NCI-H526 treated with DMSO at 0.1 percent for 48 hours (cell line): ENCODE measurements at places on chromosomes 4 and X.

GRCh38 chr4:73311428-73311827, 52.8 kb upstream of the ANKRD17 start:
- peak; percentile 15 for DNase-seq

- DNase-seq: no peak
Observed at GRCh38 chr4:105710012-105710600, 1.5 kb downstream of the GSTCD start.

DNA sequence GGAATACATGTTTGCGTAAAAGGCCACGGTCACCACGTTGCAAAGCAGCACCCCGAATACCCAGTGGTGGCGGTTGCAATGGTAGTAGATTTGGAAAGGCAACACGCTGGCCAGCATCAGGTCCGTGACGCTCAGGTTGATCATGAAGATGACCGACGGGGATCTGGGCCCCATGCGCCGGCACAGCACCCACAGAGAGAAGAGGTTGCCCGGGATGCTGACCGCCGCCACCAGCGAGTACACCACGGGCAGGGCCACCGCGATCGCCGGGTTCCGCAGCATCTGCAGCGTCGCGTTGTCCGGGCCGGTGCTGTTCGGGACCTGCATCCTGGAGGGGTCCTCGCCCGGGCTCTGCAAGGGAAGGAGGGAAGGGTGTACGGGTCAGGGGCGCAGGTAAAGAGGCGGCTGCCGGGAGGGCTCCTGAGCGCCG, 13.5 kb upstream of the ASMTL start:
- no peak for DNase-seq

- no peak for DNase-seq
Observed at GRCh38 chrX:115058276-115058675, 40.9 kb upstream of the IL13RA2 start.

DNA sequence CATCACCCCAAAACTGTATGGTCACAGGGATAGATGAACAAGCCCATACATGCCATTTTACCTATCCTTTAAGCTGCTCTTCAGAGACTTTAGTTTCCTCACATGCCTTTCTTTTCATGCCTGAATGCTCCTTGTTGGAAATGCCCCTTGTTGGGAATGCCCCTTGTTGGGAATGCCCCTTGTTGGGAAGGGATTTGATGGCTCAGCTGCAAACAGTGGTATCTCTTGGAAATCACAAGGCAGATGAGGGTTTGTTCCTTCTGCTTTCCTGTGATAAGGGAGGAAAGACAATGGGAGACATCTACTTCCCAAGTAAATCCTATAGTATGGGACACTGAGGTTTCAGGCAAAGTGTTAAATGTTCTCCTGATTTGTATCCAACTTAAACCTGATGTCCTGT, 11.5 kb downstream of the CXCL2 start:
- DNase-seq: no peak

DNA sequence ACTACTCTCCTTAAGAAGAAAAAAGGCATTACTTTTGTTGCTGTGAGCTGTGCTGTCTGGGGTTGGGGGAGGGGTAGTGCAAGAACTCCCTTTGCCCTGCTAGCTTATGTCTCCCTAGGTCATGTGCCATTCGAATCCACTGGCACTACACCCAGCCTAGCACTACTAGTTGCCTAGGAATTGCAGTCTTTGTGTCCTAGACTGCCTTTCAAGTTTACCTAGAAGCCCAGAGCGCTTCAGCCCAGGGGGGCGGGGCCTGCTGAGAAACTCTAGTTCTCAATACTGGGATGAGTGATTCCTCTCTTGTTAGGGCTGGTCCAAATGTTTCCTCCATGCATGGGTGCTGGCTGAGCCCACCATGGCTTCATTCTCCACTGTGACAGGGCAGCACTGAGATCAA, 1011.5 kb downstream of the PCDH19 start:
- no peak for DNase-seq

DNA sequence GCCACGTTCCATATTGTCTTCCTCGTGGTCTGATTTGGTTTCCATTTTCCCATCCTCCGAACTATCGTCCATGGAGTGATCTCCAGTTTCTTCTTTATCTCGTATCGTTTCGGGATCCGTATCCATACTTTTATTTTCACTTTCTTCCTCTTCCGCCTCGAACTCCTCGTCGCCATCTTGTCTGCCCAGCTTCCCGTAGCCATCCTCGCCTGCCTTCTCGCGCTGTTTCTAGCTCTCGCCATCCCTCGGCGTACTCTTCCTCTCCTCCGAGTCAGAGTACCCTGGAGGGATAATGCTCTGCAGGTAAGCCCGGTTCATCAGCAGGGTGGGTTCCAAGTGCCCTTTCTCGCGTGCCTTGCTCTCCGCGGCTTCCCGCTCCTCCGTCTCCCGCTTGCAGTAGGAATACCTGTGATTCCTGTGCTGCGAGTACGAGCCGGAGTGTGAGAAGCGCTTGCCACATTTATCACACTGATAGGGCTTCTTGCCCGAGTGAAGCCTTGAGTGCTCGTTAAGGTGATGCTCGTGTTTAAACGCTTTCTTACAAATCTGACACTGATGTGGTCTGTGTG, 134.5 kb upstream of the TAPT1 start:
- DNase-seq: no peak

- DNase-seq: no peak
Observed at GRCh38 chr4:41069257-41069656, 145.1 kb downstream of the APBB2 start.

DNA sequence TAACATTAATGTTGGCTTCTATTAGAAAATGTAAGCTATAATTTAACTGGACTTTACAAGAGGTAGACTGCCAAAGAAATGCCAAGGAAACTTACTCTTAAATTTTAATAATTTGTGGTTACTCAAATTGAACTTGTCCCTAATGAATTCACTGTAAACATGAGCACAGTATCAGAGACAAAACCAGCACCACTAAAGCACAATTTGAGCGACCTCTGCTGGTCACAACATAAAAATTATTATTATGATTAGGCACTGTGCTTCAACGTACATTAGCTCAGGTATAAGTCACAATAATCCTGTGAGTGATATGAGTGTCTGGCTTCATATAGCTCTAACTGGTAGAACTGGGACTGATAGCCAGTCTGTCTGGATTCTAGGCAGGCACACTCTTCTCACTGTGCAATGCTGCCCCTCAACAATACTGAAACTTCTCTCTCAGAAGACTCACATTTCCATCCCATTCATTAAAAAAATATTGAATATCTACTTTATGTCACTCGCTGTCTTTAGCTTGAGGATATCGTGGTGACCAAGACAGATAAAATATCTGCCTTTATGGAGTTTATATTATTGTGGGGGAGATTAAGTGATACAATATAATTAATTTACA, 8.0 kb downstream of the NUDT6 start:
- DNase-seq: peak; percentile 37

DNA sequence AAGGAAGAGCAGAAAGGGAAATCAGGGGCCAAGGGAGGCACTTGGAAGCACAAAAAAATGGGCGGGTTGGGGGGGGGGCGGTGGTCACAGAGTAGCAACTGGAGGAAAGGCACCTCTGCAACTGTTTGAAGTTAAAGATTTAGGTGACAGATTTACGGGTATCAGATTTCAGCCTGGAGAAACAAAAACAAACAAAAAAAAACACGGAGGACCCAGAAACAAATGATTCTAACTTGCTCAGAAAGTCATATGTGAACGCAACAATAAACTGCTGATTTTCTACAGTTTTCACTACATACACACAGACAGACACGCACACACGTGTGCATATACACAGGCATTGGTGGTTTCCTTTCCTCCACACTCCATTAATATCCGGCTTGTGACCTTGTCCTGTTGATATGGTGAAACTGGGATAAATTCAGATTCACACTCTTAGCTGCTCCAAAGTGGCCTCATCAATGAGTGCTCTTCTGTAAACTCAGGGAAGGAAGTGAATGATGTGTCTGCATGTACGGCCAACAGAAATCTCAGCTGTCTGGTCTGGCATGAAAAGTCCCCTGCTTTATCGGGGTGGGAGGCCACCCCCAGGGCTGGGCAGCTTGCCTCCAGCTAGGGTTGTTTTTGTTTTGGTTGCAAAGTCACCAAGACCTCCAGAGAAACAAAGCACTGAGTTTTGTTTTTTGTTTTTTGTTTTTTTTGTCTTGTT, 54.3 kb downstream of the CHST7 start:
- DNase-seq: no peak

DNA sequence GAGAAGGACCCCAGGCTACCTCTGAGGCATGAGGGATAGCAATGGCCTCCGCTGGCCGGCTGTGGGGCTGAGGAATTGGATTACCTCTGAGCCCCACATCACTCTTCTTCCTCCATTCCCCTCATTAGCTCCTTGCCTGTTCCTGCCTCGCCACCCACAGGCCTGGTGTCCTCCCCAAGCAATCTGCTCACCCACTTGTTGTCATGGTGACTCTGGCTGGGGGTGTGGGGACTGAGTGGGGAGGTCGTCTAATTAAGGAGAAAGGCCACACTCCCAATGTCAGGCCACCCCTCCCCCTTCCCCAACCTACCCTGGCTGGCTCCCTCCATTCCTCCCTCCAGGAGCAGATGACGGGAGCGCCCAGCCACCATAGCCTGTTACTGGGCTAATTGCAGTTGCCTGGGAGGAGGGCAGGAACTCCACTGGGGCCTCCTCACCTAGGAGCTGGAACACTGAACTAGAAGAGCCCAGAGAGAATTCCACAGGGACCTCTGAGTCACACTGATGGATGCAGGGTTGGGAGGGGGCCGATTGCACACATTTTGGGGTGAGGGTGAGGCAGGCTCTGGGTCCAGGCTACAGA, 20.7 kb downstream of the NALF2 start:
- no peak for DNase-seq

- no peak for DNase-seq
Observed at GRCh38 chrX:30349946-30350345, 40.8 kb upstream of the NR0B1 start.

- no peak for DNase-seq
Observed at GRCh38 chr4:83489711-83490326, 4.9 kb upstream of the ABRAXAS1 start.

GRCh38 chrX:65493431-65493830, 41.2 kb downstream of the LAS1L start:
- no peak for DNase-seq

GRCh38 chrX:63818156-63818555, 33.1 kb upstream of the ARHGEF9 start:
- no peak for DNase-seq

GRCh38 chr4:155799794-155800123, 40.9 kb downstream of the GUCY1B1 start:
- no peak for DNase-seq

DNA sequence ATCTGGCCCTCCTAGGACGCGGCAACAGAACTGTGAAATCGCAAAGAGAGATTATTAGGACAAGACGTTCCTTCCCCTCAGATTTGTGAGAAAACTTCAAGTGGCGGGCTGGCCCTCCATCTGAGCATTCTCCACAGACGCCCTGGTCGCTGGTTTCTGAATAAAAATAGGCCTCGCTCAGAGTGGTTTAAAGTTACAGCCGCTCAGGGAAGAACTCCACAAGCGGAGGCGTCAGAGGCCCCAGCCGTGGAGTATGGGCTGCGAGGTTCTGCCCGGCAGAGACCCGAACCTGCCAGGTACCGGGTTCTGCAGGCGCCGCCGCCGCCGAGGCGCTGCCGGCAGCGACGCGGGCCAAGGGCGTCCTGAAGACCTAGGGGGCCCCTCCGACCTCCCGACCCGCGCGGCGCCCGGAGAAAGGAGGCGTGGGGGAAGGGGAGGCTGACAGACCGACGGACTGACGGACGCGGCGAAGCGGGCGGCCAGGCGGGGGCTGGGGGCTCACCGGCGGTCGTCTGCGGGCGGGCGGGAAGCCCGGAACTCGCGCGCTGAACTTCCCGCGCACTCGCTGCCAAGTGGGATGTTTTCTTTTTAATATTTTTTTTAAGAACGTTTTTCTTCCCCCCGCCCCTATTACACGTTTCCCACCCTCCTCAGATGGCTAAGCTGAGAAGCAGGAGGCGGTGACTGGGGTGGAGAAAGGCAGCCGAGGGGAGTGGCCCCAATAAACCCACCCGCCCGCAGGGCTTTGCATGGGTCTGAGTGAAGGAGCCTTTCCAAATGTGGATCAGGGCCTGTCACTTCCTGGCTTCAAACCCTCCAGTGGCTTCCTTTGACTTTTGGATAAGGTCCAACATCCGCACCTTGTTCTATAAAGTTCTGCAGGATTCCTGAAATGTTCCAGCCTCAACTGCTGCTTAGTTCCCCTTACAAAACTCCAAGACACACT, at the start of gene PABPC4L:
Gene PABPC4L (minus strand): TSS at position 574 of the 946 bp plus-strand sequence. CDS start 770 bp downstream, outside the sequence.
- DNase-seq: peak; percentile 7

DNA sequence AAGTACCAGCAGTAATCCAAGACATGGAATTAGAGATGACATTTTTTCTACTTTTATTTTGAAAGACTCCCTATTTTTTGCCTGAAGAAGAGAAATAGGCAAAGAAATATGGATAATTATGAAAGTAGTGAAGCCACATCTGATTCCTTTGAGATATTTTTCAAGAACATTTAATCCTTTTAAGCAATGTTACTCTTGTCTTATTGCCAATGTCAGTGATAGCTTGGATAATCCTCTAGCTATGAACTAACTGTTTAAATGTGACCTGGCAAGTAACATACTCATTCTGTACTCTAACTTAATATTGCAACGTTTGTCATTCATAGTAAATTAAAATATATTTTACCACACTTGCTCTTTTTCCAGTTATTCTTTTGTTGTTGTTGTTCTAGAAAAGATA, 181.3 kb downstream of the VEGFC start:
- no peak for DNase-seq

GRCh38 chr4:56128213-56128612, 179.5 kb downstream of the CEP135 start:
- no peak for DNase-seq

DNA sequence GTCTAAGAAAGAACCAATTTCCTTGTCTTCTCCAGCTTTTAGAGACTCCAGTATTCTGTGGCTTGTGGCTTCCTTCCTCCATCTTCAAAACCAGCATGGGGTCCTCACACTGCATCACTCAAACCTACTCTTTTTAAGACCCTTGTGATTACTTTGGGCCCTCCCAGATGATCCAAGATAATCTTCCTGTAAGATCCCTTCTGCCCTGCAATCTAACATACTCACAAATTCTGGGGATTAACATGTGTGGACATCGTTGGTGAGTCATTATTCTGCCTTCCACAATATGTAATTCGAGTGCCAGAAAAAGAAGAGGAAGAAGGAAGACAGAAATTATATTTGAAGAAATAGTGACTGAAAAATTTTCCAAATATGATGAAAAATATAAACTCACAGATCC, 47.9 kb downstream of the BEND4 start:
- no peak for DNase-seq

GRCh38 chr4:15692602-15693001, 10.3 kb upstream of the BST1 start:
- DNase-seq: no peak

- no peak for DNase-seq
Observed at GRCh38 chr4:111997785-111998184, 147.5 kb upstream of the FAM241A start.

- no peak for DNase-seq
Observed at GRCh38 chr4:176964116-176964691, 171.5 kb upstream of the VEGFC start.

DNA sequence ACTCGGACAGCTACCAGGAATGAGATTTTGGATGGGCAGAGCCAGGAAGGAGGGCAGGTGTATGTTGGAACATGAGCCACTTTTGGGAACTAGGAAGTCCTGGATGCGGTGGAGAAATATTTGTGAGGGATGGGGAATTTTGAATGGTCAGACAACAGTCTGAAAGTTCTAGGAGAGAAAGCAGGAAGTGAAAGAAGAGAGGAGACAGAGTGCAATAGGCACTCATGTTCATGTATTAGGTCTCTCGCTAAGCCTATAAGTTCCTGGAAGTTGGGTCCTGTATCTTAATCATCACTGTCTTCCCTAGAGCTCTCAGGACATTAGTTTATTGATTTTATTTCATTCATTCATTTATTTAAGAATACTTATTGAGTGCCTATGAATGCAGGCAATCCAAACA, 65.7 kb upstream of the CITED1 start:
- DNase-seq: no peak

GRCh38 chr4:159689526-159689925, 586.6 kb downstream of the RAPGEF2 start:
- no peak for DNase-seq
